ENCODE measurements at places on chromosomes 6 and 20.

- no peak for DNase-seq
Observed at GRCh38 chr6:7978736-7979135, 68.1 kb upstream of the TXNDC5 start.

- DNase-seq, result no peak
Observed at GRCh38 chr20:435558-435957, 26.8 kb downstream of the TBC1D20 start.

DNA sequence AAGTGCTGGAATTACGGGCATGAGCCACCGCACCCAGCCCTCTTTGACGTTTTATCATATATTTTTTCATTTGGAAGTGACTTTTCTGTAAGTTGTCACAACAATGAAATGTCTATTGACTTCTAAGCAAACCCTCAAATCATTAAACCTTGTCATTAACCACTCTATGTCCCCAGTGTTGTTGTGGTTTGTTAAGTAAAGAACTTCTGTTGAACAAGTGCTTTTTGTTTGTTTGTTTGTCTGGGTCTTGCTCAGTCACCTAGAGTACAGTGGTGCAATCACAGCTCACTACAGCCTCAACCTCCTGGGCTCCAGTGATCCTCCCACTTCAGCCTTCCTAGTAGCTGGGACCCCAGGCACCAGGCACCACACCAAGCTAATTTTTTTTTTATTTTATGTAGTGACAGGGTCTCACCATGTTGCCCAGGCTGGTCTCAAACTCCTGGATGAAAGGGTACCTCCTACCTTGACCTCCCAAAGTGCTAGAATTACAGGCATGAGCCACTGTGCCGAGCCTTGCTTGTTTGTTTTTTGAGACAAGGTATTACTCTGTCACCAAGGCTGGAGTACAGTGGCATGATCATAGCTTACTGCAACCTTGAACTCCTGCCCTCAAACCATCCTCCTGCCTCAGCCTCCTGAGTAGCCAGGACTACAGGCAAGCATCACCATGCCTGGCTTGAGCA is 57.6 kb upstream of the LOC128125822 start:
- DNase-seq, result no peak

- no peak for DNase-seq
Observed at GRCh38 chr20:18835466-18836256, 22.1 kb downstream of the SCP2D1 start.

- DNase-seq, result no peak
Observed at GRCh38 chr6:44463728-44464450, 76.4 kb downstream of the CDC5L start.

DNA sequence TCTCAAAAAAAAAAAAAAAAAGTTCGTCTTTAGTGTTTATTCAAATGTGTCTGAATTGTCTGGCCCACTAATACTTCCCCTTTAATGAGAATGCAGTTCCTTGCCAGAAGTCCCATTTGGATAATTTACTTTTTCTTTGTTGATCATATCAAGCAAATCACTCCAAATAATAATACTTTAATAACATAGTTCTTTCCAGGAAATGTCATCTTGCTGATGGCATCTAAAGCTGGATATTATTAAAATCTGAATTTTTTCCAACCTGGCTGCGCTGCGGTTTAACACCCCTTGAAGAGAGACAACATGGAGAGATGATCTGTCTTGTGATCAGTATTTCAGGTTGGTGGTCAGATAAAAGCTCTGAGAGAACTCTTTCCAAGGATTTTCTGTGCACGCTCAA is 111.2 kb upstream of the CNKSR3 start:
- DNase-seq, result no peak

Measured in spleen (tissue), 13 donors.